ENCODE measurements at places on chromosomes 5 and 9.

- DNase-seq = no peak
Measured at GRCh38 chr5:124686239-124687004, 60.0 kb downstream of the ZNF608 start.

DNA sequence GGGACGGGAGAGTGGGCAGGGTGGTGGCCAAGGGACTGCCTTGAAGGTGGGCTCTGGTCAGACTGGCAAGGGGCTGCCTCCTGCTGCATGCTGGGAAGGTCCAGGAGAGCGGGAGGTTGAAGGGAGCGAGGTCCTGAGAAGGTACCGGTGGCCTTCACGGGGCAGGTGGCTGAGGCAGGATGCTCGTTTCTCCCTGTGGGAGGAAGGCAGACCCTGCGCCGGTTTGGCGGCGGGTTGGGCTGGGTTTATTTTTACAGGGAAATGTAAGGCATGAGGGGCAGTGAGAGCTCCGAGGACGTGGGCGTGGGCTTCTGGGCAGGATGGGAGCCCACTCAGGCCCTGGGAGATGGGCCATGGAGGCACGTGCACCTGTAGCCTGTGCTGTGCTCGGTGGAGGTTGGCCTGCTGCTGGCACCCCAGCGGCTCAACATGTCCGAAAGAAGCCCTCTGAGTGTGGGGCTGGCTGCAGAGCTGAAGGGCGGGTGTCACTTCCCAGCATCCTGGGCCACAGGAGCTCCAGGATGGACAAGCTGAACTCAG lies 27.3 kb downstream of the IER5L start:
- DNase-seq = no peak

GRCh38 chr5:179609834-179610108 lies 13.7 kb downstream of the HNRNPH1 start:
- DNase-seq = no peak

DNA sequence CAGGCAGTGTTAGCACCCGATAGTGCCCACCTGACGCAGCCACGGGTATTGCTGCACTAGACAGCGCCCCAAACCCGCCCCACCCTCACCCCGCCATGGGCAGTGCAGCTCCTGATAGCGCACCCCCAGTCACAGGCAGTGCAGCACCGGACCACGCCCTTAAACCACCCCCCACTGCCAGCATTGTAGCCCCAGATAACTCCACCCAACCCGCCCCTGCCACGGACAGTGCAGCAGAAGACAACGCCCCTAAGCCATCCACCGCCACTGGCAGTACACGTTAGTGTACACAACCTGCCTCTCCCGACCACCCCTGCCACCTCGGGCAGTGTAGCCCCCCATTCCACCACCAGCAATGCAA lies 825 bp upstream of the PCAT7 start:
- no peak for DNase-seq

GRCh38 chr9:87883274-87883673 lies 597 bp downstream of the SPATA31E1 start:
- DNase-seq = no peak

DNA sequence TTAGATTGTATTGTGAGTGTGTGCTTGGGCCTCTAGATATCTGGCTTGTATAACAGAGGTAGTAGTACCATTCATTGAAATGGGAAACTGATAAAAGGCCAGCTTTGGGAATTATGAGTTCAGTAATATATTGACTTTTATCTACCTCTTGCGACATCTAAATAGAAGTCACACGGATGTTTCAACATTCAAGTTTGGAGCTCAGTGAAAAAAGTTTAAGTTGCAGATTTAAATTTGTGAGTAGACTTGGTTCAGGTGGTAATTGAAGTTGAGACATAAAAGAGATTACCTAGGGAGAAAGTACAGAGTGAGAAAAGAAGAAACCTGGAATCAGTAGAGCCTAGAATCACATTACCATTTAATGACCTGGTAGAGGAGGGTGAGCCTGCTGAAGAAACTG lies 189.5 kb downstream of the FER start:
- DNase-seq = no peak
